ENCODE measurements at places on chromosomes 16 and 17.

GRCh38 chr17:45006927-45007461, 38.9 kb upstream of the C1QL1 start:
- peak; percentile 25 for DNase-seq

- peak; percentile 35 for DNase-seq
Observed at GRCh38 chr17:64150237-64151015, 20.5 kb upstream of the ERN1 start.

DNA sequence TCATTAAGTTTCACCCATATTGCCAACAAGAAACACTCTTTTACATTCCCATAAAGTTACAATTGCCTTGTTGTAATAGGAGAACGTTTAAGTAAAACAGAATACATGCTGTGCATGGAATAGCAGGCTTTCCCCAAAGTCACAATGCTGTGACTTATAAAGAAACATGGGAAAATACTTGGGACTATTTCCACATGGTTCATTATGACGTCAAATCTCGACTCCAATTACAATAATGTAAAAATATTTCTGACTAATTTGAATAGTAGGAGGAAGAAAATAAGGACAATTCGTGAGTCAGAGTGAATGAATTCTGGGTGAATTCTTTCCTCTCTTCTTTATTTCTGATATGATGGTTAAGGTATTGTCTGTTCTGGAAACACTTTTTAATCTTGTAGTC, 52.8 kb downstream of the CDH11 start:
- DNase-seq = peak; percentile 93

GRCh38 chr17:61307905-61308886, 91.4 kb upstream of the TBX2 start:
- DNase-seq = peak; percentile 95

GRCh38 chr17:41967921-41968578, 1.5 kb downstream of the CNP start:
- DNase-seq = no peak

GRCh38 chr16:88809068-88809675, 2.6 kb downstream of the APRT start:
- DNase-seq = no peak

DNA sequence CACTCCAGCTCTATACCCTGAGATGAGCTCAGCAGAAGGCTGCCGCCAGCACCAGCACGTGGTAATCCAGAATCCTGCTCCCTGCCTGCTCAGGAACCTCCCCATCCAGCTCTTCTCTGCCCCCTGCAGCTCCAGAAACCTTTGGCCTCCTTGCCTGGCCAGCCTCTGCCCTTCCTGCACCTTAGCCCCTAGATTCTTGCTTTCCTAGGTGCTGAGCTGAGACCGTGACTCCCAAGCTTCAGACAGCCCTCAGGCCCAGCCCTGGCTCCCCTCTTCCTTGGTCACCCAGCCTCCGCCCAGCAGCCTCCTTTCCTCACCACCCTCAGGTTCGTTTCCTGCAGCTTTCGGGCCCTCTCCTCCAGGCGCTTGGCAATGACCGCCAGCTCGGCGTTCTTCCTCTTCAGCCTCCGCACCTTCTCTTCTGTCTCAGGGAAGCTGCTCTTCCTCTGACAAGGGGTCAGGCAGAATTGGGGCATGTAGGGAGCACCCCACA, 2.6 kb downstream of the TSPOAP1 start:
- DNase-seq = no peak

- DNase-seq = no peak
Observed at GRCh38 chr17:65430209-65430833, 131.1 kb downstream of the AXIN2 start.

- DNase-seq = no peak
Observed at GRCh38 chr16:90020838-90021382, 1.7 kb upstream of the DBNDD1 start.
